ENCODE measurements at places on chromosomes 11 and 22.

DNA sequence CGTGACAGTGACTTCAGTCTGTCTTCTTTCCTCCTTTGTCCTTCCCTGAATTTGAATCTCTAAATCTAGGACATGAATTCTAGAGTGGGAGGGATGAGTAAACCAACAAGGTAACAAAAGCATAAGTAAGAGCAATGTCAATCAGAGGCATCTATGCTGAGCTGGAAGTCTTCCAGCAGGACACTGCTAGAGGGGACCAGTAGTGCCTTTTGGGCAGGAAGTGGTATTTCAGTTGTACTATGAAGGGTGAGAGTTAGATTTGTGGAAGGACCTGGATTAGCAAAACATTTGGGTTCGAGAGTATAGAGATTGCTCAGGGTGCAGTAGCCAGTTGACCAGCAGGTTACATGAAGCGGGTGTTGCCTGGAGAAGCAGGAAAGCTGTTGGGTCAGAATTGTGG is 40.3 kb downstream of the MEI1 start:
- no peak for DNase-seq

DNA sequence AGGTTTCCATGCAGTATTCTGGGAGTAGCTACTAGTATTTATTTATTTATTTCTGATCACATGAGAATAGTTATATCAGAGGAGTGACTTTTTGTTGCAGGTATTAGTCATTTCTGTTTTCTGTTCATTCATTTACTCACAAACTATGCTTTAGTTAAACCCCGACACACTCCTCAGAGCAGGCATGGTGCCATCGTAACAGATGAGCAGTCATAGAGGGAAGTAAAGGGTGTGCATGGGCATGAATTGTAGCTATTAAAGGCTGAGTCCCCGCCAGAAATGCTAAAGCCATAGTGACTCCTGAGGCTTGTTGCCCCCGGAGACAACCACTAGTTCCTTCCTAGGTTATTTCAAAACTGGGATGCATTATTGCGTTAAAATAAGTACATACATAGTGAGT is 10.6 kb downstream of the JHY start:
- no peak for DNase-seq

DNA sequence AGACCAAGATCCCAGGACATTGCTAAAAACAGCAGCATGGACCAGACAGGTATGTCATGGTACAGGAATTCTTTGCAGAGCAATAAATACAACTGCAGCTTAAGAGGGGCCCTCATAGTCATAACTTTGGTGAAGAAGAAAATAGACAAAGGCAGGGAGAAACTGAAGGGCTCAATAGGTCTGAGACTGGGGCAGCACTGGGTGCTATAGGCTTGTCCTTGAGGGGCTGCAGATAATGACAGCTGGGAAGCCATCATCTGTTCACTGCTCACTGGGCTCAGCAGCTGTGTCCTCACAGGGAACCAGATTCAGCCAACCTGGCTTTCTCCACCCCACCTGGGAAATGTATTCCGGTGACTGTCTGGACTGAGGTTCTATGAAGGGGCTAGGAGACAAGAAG is 68.4 kb downstream of the ZNF280B start:
- DNase-seq, result no peak

DNA sequence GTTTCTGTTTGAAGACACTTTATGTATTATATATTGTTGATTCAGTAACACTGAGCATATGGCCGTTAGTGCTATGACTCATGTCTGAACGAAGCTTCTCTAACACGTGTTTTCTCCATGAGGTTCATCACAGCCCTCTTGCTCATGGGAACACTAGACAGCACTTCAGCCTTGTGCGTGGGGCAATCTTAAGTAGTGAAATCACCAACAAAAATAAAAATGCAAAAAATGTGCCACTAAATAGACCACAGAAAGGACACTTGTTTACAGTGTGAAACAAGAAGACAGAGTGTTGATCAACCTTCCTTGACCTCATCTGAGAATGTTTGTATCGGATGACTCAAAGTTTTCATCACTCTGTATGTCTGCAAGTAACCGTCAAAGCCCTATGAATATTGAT is 94.5 kb downstream of the FDX1 start:
- no peak for DNase-seq

GRCh38 chr11:88484873-88485621 is 147.5 kb upstream of the CTSC start:
- peak; percentile 14 for DNase-seq

GRCh38 chr11:88420165-88420791 is 82.7 kb upstream of the CTSC start:
- no peak for DNase-seq

DNA sequence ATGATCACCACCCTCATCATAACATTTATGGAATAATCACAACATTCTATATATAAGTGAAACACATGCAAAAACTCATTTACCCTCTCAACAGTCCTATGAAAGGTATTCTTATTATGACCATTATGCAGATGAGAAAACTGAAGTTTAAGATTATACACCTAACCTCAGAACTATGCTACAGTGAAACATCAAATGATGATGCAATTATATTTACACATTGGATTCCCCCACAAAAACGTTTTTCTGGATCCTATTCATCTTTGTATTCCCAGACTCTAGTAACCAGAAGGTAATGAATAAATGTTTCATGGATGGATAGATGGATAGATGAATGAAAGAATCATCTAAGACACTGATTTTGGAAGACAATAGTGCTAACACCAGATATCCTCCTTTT is 54.8 kb downstream of the TCP11L1 start:
- no peak for DNase-seq

DNA sequence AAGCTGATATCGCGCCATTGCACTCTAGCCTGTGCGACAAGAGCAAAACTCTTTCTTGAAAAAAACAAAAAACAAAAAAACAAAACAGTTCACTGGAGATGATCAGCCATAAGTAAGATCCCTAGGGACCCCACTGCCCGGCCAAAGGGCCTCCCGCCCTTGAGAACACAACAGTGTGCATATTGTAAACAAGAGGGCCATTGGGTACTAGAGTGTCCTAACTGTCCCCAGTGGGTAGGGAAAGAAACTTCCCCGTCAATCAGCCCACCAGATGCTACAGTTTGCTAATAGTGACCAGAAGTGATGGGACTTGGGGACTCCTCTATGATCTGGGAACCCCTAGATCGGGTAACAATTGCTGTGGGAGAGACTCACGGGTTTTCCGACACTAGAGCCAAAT is 3.7 kb upstream of the ACY3 start:
- no peak for DNase-seq

DNA sequence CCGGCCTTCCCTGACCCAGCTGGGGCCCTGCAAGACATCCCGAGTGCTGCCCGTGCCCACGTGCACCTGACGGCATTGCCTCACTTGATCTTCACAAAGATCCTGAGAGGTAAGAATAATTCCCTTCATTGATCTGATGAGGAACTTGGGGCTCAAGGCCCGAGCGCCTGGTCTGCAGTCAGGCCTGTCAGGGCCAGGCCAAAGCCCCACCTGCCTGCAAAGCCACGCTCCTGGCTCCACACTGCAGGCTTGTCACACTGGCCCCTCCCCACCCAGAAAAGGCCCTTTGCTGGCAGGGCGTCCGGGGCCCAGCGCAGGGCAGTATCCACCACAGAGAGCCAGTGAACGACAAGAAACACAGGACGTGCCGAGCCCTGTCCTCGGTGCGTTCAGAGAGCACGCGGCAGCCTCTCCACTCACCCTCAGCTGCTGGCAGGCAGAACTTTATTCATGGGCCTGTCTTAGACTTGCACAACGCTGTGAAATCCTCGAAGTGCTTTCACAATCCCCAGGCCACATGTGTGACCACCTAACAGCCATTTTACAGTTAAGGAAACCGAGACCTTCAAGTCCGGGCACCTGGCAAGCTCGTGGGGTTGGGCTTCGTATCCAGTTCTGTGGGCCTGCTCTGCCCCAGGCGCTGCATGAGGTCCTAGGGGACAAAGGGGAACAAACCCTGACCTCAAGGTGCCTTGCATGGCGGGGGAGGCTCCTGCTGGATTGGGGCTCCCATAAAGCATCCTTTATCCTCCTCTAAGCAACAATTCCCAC is 14.8 kb downstream of the KIAA0930 start:
- DNase-seq, result no peak

- DNase-seq, result no peak
Measured at GRCh38 chr11:20114588-20114987, 45.7 kb downstream of the DBX1 start.

GRCh38 chr11:2376751-2377451 is at the start of gene CD81:
Gene CD81 (plus strand): TSS chr11:2377310. CDS start chr11:2377550, 240 bp downstream.
- DNase-seq, result peak; percentile 9

GRCh38 chr11:88478136-88478815 is 140.7 kb upstream of the CTSC start:
- peak; percentile 50 for DNase-seq
